ENCODE measurements at places on chromosomes 12 and 14. TPM values are rescaled to one million over a fixed set of nuclear protein-coding genes. Genes with fewer than 3 reads are reported as not detected.

Gene OAS1
- 48.3 TPM for total RNA-seq

GRCh38 chr14:63276492-63277342, 42.0 kb downstream of the GPHB5 start:
- peak; percentile 27 for DNase-seq
- no peaks in the 10 kb centered on the region for H3K36me3 ChIP-seq
- no peaks in the 10 kb centered on the region for H3K4me1 ChIP-seq
- H3K4me3 ChIP-seq = no peak overlapping the region

DNA sequence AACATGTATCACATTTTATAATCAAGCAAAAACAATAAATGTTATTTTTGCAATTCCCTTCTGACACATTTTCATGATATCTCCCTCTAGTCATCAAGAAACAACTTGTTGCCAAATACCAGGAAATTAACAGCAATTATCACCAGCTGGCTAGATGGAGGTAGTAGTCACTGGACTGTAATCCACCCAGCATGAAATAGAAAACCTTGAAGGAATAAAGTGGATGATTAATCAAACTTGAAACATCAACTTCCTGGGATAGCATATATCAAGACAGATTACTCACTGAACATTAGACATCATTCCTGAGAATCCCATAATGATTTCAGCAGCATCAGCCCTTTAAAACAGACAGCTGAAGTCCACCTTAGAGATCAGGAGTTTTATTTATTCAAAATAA, 259.0 kb downstream of the CCDC59 start:
- no peaks in the 10 kb centered on the region for H3K27me3 ChIP-seq
- DNase-seq = no peak
- H3K4me1 ChIP-seq = no peaks in the 10 kb centered on the region
- no peak overlapping the region for H3K4me3 ChIP-seq
- no peak overlapping the region for H3K27ac ChIP-seq
- H3K36me3 ChIP-seq = no peaks in the 10 kb centered on the region

- no peaks in the 10 kb centered on the region for H3K4me1 ChIP-seq
- no peak overlapping the region for H3K27ac ChIP-seq
- no peaks in the 10 kb centered on the region for H3K27me3 ChIP-seq
- no peak for DNase-seq
- no peaks in the 10 kb centered on the region for H3K36me3 ChIP-seq
Measured at GRCh38 chr12:87556985-87557384, 472.2 kb downstream of the C12orf50 start.

DNA sequence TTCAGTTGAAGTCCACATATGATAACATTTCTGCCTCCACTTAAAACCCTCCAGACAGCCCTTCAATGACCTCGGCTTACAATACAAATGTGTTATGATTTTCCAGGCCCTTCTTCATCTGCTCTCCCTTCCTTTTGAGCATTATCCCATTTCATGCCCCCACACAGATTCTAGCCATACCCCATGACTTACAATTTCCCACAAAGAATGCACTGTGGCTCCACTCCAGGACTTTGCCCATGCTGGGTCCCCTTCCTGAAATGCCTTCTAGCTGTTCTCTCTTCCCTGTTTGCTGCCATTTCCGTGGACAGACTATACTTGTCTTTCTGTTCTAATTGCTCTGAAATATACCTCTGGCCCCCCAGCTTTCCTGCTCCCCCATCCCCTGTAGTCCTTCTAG, 963.2 kb downstream of the DIO2 start:
- no peaks in the 10 kb centered on the region for H3K27me3 ChIP-seq
- H3K36me3 ChIP-seq = no peaks in the 10 kb centered on the region
- no peak overlapping the region for H3K27ac ChIP-seq
- no peak overlapping the region for H3K4me3 ChIP-seq

All from B cell (primary cell).